NCI-H2029 treated with DMSO at 0.1 percent for 48 hours (cell line): ENCODE measurements at places on chromosomes 12 and 14.

- DNase-seq: no peak
Measured at GRCh38 chr14:45136399-45136798, 669 bp downstream of the FANCM start.

- DNase-seq: no peak
Measured at GRCh38 chr12:57698414-57698813, 4.5 kb downstream of the OS9 start.

DNA sequence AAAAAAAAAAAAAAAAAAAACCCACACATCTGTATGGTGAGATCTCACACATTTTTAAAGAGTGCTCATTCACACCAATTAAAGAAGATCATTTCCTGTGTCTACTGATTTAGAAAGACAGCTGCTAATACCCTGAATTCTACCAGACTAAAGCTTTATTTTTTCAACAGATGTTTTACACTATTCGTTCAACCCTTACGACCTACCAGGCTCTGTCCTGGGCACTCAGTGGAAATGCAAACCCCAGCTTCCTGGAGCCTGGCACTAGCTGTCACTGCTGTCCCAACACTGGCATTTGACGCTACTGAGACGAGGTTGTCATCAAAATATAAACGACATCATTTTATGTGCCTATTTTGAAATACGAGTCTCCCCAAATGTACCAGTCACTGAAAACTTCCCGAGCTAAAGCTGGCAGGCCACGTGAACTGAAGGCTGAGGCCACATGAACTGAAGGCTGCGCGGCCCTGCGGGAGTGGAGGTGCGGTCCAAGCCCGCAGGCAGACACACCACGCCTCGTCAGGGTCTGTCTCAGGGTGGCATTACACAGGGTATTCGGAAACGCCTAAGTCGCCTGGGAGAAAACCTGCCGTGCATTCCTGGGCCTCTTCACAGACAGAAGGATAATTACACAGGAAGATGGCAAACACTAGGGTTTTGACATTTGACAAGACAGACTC, 27.2 kb downstream of the SLC15A4 start:
- DNase-seq: no peak

DNA sequence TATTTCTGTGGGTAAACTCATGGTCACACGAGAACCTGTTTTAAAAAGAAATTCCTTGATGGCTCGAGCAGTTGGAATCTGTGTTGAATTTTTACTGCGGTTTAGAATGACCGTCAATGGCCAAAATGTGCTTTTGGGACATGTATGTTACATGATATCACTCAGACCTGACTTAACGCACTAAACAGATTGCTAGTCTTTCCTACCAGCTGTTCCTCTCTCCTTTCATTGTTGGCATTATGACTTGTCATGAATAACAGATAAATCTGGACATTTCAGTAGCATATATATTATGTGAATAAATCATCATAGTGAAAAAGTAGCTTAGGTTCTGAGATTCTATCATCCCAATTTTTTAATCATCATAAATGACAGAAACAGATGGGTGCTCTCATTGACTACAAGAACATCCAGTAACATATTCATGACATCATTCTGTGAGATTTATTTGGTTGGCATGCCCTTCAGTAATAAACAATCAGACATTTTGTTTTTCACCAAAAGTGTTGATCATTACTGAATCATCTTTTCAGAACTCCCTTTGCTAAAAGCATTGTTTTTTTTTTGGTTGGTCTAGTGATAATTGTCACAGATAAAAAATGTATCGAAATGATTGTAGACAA, 57.9 kb upstream of the NAV3 start:
- no peak for DNase-seq

DNA sequence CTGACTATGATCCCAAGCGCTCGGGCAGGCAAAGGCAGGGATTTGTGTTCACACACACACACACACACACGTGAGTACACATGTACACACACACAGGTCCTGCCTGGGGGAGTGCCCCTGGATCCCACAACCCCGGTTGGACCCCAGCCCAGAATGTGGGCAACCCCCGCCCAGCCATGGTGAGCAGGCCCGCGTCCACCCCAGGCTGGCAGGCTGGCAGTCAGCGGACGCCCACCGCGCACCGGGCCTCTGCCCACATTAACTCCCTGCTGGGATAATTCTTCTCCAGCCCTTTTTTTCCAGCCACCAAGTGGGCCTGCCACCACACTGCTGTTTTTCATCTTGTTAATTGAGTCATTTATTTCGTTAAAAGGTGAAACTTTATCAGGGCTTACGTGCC, 256.2 kb downstream of the BCL11B start:
- no peak for DNase-seq

GRCh38 chr14:64525354-64525753, 15.2 kb upstream of the HSPA2 start:
- DNase-seq: no peak
